Progenitor cell of endocrine pancreas (in vitro differentiated cells): ENCODE measurements at places on chromosomes 3 and 15.

DNA sequence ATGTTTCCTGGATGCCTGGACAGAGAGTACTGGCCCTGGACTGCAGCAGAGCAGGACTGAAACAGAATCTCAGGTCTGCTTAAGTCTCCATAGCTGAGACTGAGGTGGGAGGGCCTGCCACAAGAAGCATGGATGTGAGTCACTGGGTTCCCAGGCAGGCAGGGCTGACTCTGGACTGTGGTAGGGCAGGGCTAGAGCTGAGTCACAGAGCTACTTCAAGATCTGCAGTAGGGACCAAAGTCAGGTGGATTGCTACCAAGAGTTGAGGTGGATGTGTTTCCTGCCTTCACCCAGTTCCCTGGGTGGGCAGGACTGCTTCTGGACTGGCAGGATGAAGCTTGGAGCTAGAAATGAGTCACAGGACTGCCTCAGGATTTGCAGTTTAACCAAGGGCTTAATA lies 282.9 kb downstream of the AGBL1 start:
- no peak for DNase-seq

DNA sequence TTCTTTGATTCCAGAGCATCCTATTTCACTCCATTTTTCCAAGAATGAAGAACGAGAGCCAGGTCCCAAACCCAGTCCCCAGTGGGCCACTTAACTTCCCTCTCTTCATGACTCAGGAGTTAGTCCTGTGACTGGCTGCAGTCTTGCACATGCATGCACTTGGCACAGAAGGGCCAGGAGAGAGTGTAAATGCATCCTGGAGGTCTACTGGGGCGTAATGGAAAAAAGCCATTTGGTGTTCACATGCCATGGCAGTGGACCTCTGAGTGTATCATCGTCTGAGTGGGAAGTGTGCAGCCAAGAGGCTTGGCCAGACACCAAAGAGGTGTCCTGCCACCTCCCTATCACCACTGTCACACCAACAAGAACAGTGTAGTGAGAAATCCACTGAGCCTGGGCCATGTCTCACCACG lies 15.1 kb upstream of the RFTN1 start:
- no peak for DNase-seq

DNA sequence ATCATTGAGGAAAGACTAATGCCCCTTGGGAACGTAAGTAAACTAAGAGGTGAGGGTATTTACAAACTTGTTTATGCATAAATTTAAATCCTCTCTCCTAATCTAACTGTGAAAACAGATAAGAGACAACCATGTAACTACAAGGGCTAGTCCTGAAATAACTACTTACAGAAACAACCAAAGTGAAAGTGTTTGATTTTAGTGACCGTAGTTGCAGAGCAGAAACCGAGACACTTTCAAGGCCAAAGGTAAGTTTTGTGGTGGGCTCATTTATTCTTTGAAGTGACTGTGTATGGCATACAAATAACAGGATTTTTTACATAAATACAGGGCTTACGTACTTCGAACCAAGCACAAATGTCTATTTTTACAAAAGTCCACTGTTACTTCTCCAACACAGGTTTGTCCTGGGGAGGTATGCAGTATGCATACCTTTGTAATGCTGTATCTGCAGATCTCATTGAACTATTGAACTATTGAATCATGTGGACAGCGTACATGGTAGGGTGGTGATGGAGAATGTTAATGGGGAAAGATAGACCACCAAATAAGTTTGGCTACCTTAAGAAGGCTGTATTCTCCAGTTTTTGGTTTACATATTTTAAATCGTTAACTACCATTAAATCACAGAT lies 99.6 kb upstream of the RBMS3 start:
- no peak for DNase-seq

GRCh38 chr15:88177451-88177850 lies 79.1 kb downstream of the NTRK3 start:
- no peak for DNase-seq

- DNase-seq = no peak
Measured at GRCh38 chr3:71152892-71153265, 430.6 kb downstream of the FOXP1 start.

DNA sequence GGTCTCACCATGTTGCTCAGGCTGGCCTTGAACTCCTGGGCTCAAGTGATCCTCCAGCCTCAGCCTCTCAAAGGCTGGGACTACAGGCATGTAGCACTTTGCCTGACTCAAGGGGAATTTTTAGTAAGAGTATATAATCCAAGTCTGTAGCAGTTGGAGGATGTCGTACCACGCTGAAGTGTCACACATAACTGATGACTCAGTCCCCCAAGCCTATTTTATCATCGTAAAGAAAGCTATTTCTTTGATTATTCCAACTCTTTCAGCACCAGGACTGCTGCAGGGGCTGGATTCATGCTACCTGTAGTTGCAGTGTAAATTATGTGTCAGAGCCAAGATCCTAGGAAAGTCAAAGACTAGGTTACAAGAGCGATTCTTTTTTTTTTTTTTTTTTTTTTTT lies 1.4 kb upstream of the PRKCI start:
- DNase-seq = no peak

GRCh38 chr15:45048794-45049631 lies 26.0 kb downstream of the SORD start:
- DNase-seq = no peak
